ENCODE measurements at places on chromosomes 1 and 21. TPM values are rescaled to one million over a fixed set of nuclear protein-coding genes. Genes with fewer than 3 reads are reported as not detected.

The OXCT2 gene
- 1.5 TPM for total RNA-seq

The ZBTB21 gene
- total RNA-seq, result 32.9 TPM

- H3K4me1 ChIP-seq, result no peaks in the 10 kb centered on the region
- no peaks in the 10 kb centered on the region for H3K36me3 ChIP-seq
- no peak for DNase-seq
Observed at GRCh38 chr1:30303387-30303786, 420.0 kb downstream of the MATN1 start.

GRCh38 chr1:39509360-39510009, 18.0 kb downstream of the BMP8A start:
- H3K4me3 ChIP-seq, result no peak overlapping the region
- H3K4me1 ChIP-seq, result peaks cover 9% of the 10 kb centered on the region
- peak overlapping the region; percentile 55 for H3K27ac ChIP-seq
